ENCODE measurements at places on chromosomes 3 and 15.

DNA sequence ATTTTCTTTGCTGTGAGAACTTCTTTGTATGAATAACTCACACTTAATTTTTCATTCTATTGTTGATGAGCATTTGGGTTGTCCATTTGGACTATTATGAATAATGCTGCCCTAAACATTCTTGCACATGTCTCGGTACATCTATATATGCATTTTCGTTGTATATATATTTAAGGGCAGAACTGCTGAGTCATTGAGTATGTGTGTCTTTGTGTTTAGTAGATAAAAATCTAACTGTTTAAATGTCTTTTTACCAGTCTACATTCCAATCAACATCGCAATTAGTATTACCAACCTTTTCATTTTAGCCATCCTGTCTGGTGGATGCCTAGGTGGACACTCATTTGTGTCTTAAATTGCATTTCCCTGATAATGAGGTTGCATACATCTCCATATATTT is 144.4 kb downstream of the UACA start:
- no peak for DNase-seq

DNA sequence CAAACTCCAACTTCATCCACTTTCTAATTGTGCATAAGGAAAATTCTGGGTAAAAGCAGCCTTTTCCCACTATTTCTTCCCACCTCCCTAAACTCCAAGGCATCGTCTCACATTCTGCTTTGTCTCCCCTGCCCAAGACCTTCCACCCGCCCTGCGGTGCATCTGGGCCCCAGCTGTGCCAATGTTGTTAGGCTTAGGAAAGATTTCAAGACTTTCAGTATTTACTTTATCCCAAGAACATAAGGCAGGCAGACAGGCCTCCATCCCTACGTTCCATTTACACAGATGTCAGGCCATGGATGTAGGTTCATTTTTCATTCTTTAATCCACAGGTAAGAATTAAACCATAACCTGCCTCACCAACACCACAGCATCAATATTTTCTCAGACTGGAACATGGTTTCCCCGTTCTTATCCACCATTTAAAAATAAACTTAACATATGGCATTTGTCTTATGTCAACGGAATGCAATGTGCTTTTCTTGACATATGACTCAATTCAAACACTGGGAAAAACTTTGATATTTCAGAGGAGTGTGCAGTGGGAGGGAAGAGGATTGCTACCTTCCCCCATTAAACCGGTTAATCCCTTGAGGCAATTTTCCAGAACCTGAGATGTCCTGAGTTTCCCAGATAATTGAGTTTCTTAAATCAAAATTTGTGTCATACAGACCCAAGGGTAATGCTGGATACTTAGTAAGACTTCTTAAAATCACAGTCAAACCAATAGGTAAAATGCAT is 238.0 kb upstream of the LRIG1 start:
- peak; percentile 81 for DNase-seq

DNA sequence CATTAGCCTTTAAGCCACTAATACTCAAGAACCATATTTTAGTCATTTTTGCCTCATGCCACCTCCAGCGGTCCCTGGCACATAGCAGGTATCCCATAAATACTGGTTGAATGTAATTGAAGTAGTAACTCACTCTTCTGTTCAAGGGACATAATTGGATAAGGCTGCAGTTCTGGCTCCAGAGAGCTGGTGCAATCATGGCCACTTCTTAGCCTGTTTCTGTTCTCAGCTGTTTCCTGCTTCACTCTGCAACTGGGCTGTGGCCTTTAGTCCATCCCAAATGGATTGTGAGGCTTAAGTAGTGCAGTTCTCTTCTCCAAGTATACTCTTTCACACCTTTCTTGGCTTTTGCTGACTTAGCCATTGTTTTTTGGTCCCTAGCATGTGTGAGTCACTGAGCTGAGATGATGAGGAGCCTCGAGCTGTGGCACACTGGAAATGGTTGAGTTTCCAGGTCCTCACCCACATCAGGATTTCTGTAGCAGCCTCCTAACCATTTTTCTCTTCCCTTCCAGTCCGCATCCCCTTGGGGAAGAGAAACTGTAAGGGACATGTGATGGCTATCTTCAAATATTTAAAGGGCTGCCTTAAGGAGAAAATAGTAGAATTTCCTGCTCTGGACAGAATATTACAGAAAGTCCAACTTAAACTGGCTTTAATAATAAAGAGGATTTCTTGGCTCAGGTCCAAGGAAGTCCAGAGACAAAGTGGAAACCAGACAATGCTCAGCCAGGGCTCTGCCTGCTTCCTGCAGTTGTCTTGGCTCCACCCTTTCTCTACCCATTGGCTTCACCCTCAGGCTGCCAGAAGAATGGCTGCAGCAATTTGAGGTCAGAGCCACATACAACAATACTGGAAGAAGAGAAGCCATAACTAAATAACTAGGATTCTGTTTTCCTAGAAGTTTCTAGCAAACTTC is 305.4 kb upstream of the ROPN1 start:
- DNase-seq, result no peak

DNA sequence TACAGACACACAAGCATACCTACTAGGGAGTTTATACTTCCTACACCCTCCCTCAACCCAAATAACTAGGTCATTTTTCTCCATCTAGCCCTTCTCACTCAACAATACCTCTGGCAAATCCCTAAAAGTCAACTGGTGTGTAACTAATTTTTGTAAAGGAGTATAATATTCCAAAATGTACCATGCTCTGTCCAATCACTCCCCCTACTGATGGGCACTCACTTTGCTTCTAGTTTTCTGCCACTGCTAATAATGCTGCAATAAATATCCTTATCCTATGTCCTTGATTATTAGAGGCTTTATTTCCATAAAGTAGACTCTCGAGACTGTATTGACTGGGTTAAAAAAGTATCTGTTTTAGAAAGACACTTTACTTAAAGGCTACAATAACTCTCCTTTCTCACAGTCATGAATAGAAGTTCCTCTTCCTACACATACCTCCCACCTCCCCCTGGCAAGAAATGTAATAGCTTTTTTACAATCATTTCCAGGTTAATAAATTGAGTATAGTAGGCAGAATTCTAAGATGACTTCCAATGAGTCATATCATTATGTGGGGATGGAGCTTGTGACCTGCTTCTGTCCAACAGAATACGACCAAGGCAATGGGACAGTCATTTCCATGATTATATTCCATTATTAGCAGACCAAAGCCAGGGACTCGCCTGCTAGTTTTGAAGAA is 30.0 kb downstream of the SHQ1 start:
- DNase-seq, result peak; percentile 46

DNA sequence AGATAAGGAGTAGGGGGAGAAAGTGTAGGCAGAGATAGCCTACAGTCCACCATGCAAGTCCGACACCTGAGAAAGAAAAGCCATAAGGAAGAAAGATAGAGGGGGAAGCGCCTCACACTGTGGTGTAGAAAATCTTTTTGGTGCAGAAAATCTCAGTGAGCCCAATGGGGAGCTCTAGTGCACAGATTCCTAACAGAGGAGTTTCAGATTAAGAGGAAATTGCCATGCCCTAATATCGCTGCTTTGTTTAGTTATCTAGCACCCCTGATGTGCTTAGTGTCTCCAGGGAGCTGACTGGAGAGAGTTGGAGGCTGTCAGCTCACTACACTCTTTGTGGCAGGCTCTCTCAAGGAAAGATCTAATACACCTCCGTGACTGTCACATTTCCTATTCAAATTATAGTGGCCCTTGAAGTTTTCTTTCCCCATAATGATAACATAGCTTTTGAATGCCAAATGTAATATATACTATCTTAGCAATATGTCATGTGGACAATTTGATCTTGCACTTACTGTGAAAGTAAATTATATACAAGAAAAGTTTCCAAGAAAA is 33.7 kb downstream of the CGGBP1 start:
- no peak for DNase-seq

DNA sequence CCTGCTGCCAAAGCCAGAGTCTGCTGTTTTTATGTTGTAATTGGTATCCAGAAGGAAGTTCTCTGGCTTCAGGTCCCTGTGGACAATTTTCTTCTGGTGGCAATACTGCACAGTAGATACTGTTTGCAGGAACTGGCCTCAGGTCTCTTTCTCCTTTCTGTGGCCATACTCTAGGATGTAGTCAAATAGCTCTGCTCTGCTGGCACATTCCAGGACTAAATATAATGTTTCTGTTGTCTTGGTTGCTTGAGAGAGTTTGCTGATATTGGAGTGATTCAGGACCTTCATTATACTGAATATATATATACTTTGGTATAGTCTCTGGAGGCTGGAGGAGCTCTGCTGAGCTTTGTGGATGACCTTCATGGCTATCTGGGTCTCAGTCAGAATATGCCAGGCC is 23.1 kb downstream of the RAB7A start:
- DNase-seq, result no peak

DNA sequence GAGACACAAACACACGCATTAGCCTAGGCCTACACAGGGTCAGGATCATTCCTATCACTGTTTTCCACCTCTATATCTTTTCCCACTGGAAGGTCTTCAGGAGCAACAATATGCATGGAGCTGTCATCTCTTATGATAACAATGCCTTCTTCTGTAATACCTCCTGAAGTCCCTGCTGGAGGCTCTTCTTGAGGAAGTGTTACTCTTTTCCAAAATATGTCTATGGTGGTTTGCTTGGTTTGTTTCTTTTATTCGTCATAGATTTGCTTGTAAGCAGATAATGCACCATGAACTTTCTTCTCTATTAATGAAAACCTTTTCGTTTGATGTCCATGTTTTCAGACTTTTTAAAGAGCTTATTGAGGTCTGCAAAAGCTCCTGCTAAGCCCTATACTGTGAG is 109.3 kb downstream of the GMPS start:
- DNase-seq, result no peak

- peak; percentile 93 for DNase-seq
These were observed 36.5 kb upstream of the SPTBN5 start for GRCh38 chr15:41930221-41930866.

DNA sequence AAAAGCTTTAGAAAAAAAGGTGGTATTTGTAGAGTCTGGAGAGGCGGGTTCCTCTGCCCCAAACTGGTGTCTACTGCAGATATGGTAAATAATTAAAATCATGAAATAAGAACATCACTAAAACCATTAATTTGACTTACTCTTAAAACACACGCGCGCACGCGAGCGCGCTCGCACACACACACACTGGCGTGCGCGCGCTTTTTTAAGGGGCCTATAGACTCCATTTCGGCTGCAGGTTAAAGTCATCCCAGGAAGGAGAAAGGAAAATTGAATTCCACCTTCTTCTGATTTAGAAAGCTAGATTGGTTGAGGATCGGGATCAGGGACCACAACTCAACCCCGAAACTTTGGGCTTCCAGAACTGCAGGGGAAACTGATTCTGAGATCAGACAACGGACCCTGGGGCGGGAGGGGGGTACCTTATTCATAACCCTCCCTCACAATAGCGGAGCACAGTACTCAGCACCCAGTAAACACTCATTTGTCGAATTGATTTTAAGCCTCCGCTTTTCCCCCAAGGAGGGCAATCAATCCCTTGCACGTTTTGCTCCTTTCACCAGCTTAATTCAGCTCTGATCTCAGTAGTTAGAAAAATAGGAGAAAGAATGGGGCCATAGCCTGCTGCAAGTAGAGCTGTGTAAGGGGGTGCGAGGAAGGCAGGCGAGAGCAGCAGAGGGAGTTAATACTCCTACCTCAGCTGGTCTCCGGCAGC is 509 bp upstream of the LRRC3B start:
- DNase-seq, result no peak

- no peak for DNase-seq
These were observed 107.7 kb downstream of the MYO5A start for GRCh38 chr15:52421029-52421428.

DNA sequence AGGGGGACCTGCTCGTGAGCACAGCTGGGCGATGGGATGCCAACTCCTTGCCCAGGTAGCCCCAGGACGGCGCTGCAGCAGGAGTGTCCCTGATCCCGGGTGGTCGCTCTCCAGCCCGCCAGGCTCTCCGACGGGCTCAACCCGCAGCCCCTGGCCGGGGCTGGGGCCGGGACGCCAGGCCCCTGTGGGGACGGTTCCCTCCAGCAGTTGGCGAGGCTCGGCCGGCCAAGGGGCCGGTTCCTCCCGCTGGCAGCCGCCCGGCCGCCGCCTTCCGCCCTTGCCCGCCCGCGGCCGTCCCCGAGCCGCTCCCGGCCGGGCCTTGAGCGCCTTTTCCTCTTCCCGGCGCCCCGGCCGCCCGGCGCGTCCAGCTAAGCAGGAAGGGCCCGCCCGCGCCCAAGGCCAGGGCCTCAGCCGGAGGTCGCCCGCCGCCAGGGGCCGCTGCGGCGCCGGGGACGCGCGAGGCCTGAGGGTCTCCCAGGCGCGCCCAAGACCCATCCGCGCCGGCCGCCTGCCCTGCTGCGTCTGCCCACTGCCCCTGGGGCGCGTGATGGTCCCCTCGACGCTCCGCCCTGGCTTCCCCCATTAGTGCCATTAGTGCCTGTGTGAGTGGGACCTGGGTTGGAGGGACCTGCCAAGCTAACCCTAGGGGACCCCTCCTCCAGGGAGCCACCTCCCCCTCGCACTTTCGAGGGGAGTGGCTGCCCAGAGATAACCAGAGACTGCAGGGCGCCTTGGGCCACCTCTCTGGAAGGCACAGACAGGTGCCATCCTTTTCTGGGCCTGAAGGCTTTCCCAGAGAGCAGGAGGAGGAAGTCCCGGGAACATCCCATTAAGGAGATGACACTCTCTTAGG is 106.4 kb downstream of the FBLN2 start:
- DNase-seq, result peak; percentile 45

DNA sequence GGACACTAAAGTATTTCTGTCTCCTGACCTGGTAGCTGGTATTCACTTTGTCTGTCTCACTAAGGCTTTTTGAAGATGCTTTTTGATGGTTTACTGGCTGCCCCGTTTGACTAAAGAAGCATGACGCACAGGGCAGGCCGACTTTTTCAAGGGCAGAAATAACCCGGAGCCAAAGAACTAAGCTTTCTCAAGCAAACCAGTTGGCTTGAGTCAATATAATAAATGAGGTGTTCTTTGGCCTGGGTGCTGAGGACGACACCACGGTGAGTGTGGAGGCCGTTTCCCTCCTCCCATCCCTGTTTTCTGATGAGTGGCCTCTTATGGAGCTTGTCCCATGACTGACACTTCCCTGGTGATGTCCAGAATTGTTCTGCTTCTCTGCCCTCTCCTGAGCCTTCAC is 220.9 kb downstream of the ITPR1 start:
- DNase-seq, result no peak

GRCh38 chr3:42148982-42149432 is 57.9 kb downstream of the TRAK1 start:
- DNase-seq, result peak; percentile 82

DNA sequence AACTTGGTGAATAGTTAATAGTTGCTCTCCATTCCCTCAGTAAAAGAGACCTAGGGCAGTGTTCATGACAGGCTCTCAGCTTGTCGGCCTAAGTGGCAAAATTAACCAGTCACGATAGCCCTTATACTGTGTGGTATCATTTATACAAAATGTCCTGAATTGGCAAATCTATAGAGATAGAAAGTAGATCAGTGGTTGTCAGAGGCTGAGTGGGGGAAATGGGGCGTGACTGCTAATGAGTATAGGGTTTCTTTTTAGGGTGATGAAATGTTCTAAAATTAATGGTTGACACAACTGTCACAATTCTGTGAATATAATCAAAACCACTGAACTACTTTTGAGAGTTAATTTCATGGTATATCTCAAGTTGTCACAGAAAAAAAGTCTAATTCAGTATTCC is 20.9 kb downstream of the ARIH1 start:
- no peak for DNase-seq

- DNase-seq, result peak; percentile 2
These were observed 160.7 kb downstream of the SQOR start for GRCh38 chr15:45795440-45796069.

GRCh38 chr3:10242182-10243065 is 5.8 kb upstream of the TATDN2 start:
- DNase-seq, result peak; percentile 86
